ENCODE measurements at places on chromosomes 3 and 15.

DNA sequence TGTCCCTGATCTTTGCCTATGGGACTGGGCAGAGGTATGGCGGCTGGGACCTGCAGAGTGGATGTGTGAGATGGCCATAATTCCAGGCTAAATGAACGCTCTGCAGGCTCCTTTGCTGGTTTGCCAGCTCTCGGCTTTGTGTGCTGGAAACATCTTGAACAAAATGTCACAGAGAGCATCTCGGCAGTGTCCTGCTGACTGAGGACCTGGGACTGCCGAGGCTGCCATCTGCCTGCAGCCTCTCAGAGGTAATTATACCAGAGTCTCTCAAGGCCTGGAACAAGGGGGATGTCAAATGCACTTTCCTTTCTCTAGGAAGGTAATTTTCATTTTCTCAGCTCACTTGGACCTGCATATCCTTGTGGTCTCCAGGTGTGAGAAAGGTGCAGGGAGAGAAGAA is 354.2 kb downstream of the PDCD6IP start:
- no peak for DNase-seq

DNA sequence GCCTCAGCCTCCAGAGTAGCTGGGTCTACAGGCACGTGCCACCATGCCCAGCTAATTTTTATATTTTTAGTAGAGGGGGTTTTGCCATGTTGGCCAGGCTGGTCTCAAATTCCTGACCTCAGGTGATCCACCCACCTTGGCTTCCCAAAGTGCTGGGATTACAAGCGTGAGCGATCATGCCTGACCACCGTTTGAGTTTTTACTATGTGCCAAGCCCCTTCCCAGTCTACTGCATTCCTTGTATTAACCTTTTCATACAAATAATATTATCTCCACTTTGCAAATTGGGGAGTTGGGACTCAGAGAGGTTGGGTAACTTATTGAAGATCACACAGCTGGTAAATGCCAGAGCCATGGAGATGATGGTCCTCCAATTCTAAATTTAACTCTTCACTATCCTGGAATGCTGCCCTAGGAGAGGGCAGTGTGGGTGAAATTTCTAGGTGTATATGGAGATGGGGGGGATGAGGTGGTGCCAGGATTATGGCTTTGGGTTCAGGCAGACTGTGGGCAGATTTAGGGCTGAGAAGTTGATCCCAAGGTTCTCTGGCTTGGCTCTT is 1.0 kb upstream of the PXK start:
- no peak for DNase-seq

DNA sequence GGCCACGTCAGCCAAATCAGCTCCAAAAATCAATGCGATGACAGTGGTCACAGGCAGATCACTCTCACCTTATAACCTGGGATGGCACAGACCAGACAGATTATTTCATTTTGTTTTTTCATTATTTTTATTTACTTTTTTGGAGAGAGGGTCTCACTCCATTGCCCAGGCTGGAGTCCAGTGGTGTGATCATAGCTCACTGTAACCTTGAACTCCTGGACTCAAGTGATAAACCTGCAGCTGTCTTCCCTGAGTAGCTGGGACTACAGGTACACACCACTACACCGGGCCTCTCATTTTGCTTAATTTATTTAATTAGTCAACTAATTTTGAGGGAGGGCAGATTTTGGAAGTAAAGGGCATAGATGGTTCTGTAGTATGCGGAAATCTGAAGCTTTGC is 51.2 kb upstream of the ICE2 start:
- no peak for DNase-seq

GRCh38 chr15:56988219-56988618 is 69.8 kb downstream of the TCF12 start:
- no peak for DNase-seq

GRCh38 chr3:123809597-123809996 is 74.5 kb downstream of the MYLK start:
- no peak for DNase-seq

DNA sequence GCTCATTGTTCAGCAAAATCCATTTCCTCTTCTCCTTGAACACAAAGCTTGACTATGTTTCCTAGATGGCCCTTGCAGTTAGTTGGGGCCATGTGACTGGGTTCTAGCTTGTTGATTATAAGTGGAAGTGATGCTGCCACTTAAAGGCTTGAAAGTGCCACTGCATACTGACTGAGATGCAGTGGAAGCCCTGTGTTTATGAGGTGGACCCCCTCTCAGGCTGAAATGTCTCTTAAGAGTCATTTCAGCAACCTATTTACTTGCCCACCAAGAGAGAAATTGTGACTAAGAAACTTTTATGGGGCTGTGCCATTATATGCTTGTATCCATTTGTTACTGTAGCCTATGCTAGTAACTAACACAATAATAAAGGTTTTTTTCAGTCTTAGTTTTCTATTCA is 8.4 kb upstream of the ANP32A start:
- no peak for DNase-seq

- no peak for DNase-seq
Observed at GRCh38 chr3:99866261-99866761, 48.6 kb downstream of the CMSS1 start.

- no peak for DNase-seq
Observed at GRCh38 chr3:46835054-46835453, 28.2 kb downstream of the MYL3 start.

- no peak for DNase-seq
Observed at GRCh38 chr15:58694641-58695398, 54.7 kb downstream of the ADAM10 start.

Data from hypothalamus (tissue), 51 donors.